ENCODE measurements at places on chromosomes 11 and 22.

- no peak for DNase-seq
These were observed 1.2 kb downstream of the KCNQ1OT1 start for GRCh38 chr11:2698386-2699184.

- DNase-seq, result no peak
These were observed 12.1 kb downstream of the DCUN1D5 start for GRCh38 chr11:103079833-103080232.

DNA sequence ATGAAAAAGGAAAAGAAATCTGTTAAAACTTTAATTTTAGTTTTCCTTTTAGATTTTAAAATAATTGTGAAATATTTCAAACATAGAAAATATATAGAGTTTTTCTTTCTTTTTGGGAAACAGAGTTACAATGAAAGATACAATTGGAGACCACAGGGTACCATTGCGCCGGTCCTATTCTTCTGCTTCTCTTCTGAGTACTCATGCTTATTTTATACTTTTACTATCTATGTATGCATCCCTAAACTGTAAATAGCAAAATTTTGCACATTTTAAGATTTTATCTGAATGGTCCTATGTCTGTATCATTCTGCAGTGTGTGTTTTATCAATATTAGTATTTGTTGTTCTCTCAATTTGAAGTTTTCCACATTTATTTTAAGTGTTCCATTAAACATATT, 65.0 kb downstream of the EHF start:
- no peak for DNase-seq

GRCh38 chr11:67323526-67323925, 20.2 kb downstream of the SSH3 start:
- no peak for DNase-seq

DNA sequence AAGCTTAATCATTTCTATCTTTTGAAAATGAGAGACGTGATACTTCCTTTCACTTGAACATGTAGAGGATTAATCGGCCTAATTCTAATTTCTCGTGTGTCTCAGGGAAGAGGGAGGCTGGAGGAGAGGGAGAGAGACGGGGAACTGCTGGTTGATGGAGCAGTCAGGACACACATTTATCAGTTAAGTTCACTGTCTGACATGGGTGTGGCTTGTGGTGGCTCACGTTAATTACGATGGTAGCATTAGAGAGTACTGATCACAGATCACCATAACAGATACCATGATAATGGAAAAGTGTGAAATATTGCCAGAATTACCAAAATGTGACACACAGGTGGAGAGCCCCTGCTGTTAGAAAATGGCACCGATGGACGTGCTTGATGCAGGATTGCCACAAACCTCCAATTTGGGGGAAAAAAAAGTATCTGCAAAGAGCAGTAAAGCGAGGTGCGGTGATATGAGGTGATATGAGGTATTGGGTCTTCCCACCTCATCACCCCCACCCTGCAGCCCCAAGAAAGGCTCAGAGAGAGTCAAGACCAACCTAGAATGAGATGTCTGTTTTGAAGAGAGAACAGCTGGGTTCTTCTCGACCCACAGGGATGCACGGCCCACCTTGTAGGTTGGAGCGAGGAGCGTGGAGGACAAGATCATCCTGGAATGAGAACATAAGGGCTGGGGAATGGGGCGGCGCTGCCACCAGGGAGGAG, 19.7 kb downstream of the ZBED4 start:
- DNase-seq, result no peak

GRCh38 chr11:104968355-104968855, at the start of gene CASP4:
CASP4 (minus strand) TSS chr11:104968574; CDS start chr11:104968525, 49 bp downstream.
- DNase-seq, result no peak

- no peak for DNase-seq
These were observed 11.7 kb downstream of the OSBPL5 start for GRCh38 chr11:3153291-3153861.

Measured in stimulated activated CD8-positive, alpha-beta memory T cell treated with anti-CD3 and anti-CD28 coated beads, Interleukin-12 subunit alpha, Interleukin-12 subunit beta, amount 100 ng/mL, for 4 hours (primary cell).